T-helper 2 cell treated with Interferon-gamma antibody and Interleukin-4, amounts not matched to agents 100 ng/mL and 5 ng/mL, for 36 hours (primary cell): ENCODE measurements at places on chromosomes 2 and 18. TPM values are rescaled to one million over a fixed set of nuclear protein-coding genes. Genes with fewer than 3 reads are reported as not detected.

ZBTB7C gene
- 0.11 and 0.16 TPM in 2 replicates for total RNA-seq

TEKT4 gene
- 0.39 and 0.59 TPM in 2 replicates for total RNA-seq

DNAJC5G gene
- not detected in 2 replicates for total RNA-seq

BBS5 gene
- total RNA-seq, result 1.5 and 1.8 TPM in 2 replicates

MATN3 gene
- total RNA-seq, result not detected in 2 replicates

ZNF804A gene
- total RNA-seq, result not detected in 2 replicates

LIMS4 gene
- 0.20 and 0.25 TPM in 2 replicates for total RNA-seq

RIT2 gene
- total RNA-seq, result not detected in 2 replicates

RGPD3 gene
- 0.20 and 0.30 TPM in 2 replicates for total RNA-seq

PUM2 gene
- total RNA-seq, result 127 and 129 TPM in 2 replicates

PLEKHH2 gene
- total RNA-seq, result 2.3 and 3.2 TPM in 2 replicates

PRSS56 gene
- total RNA-seq, result not detected in 2 replicates

KCMF1 gene
- total RNA-seq, result 77.7 and 84.2 TPM in 2 replicates

TRMT61B gene
- 14.3 and 14.8 TPM in 2 replicates for total RNA-seq

IL37 gene
- not detected in 2 replicates for total RNA-seq

CERS6 gene
- total RNA-seq, result 16.2 and 16.8 TPM in 2 replicates

CCDC85A gene
- total RNA-seq, result not detected in 2 replicates

DNAH6 gene
- 0.16 and 0.23 TPM in 2 replicates for total RNA-seq

MAB21L4 gene
- total RNA-seq, result not detected in 2 replicates

EML6 gene
- total RNA-seq, result 0.32 and 0.89 TPM in 2 replicates

DNER gene
- total RNA-seq, result not detected in 2 replicates

CYP26B1 gene
- total RNA-seq, result not detected in 2 replicates

CCNYL1 gene
- total RNA-seq, result 7.1 and 7.4 TPM in 2 replicates

TMEM198 gene
- 0.41 and 0.77 TPM in 2 replicates for total RNA-seq

RAB6C gene
- not detected in 2 replicates for total RNA-seq

SERPINB13 gene
- total RNA-seq, result not detected in 2 replicates

ALPI gene
- total RNA-seq, result not detected in 2 replicates

SKA1 gene
- 34.3 and 35.9 TPM in 2 replicates for total RNA-seq

CSRNP3 gene
- total RNA-seq, result not detected in 2 replicates

APCDD1 gene
- total RNA-seq, result not detected in 2 replicates

SDC1 gene
- 0.14 TPM in 1 of 2 replicates, not detected in the other for total RNA-seq

TUBA4B gene
- total RNA-seq, result not detected in 2 replicates

MLPH gene
- total RNA-seq, result not detected in 2 replicates

LIPG gene
- 0.64 TPM in 1 of 2 replicates, not detected in the other for total RNA-seq

CHAC2 gene
- 16.5 and 17.2 TPM in 2 replicates for total RNA-seq

CABLES1 gene
- total RNA-seq, result 9.7 and 11.9 TPM in 2 replicates

DSG1 gene
- not detected in 2 replicates for total RNA-seq

CAPN14 gene
- total RNA-seq, result 0.20 and 0.27 TPM in 2 replicates

TFCP2L1 gene
- 0.02 TPM in 2 replicates for total RNA-seq

LTBP1 gene
- total RNA-seq, result 0.30 and 0.75 TPM in 2 replicates

SLC4A3 gene
- total RNA-seq, result not detected in 2 replicates

CIB4 gene
- total RNA-seq, result not detected in 2 replicates
